ENCODE measurements at places on chromosomes 1 and 21.

DNA sequence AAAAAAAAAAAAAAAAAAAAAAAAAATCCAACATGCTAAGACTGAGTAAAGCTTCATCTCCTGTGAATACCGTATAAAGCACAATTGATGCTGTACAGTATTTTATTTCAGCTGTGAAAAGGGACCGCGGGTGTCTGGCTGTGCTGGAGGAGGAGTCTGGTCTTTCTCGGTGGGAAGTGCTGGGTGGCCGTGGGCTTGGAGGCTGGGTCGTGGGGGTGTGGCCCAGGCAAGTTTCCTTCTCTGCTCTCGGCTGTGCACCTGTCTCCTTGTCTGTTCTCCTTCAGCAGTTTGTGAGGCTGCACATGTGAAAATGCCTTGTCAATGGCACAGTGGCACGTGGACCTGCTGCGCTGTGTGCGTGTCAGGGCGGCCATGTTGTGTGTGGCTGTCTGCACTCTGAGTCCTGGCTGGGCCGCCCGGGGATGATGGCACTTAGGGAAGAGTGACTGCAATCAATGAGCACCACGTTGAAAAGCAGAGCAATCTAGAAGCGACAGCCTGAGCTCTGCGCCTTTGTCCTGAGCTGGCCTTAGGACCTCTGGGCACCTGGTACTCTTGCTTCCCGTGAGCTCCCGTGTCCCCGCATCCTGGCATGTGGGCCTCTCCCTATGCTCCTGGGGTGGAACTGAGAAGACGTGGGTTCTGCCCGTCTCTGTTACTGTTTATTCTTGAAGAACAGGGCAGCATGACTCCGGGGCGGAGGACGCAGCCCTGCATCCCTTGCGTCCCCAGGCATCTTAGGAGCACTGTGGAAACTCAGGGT, 14.5 kb downstream of the AGPAT3 start:
- DNase-seq: no peak

GRCh38 chr1:236992449-236992848, 11.8 kb downstream of the MT1HL1 start:
- no peak for DNase-seq

DNA sequence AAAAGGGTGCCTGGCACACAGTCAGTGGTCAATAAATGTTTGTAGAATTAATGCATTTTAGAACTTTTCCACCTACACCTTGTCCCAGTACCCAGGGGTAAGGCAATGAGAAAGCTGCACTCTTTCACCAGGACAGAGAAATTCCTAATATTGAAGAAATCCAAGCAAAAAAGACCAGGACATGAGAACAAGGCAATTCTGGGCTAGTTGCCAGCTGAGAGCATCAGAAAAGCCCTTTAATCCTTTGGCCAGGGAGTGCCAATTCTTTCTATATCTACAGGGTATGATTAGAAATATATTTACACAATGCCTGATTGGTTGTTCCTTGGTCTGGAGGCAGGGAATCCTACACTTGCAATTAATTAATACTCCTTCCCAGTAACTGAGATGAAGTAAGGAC, 492.4 kb upstream of the NFIA start:
- no peak for DNase-seq

DNA sequence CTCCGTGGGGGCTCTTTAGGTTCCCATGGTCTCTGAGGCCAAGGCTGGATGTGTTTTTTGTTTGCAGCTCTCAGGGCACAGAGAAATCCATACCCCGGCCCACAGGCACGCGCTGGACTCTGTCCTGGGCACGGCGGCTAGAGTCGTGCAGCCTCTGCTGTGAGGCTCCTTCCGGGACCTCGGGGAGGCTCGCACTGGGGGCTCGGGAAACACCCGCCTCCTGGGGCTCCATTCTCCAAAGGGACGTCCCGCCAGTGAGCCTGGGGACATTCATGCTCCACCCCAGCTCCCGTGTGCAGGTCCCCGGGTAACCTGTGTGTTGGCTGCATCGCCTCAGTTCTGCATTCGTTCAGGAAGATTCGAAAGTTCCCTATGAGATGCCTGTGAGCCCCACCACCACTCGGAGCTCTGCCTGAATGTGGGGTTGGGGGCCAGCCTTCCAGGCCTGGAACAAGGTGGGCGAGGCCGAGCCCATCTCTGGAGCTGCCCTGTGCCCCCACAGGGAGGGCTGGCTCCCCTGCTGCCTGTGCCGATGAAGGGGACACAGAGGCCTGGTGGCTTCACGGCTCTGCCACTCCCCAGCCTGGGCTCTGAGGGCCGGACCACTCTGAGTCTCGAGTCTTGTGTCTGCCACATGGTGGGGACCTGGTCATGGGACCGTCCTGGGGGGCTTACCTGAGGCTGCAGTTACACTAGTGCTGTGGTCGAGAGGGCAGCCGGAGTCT, 182.0 kb upstream of the ARHGEF16 start:
- no peak for DNase-seq

DNA sequence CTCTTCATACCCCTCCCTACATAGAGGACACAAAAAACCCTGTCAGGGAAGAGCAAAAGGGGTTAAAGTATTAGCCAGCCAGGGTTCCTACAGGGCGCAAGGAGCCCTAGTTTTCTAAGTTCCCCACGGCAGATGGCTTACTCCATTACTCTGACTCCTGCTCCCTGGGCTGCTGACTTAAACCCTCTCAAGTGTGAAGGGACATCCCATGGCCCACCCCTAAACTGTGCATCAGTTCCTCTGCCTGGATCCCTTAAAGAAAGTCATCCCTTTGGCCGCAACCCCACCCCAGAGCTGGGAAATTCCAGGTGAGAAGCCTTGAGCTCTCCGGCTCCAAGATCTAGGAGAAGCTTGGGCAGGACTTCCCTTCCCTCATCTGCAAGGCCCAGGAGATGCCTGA, 236.0 kb downstream of the TOMM20 start:
- no peak for DNase-seq

DNA sequence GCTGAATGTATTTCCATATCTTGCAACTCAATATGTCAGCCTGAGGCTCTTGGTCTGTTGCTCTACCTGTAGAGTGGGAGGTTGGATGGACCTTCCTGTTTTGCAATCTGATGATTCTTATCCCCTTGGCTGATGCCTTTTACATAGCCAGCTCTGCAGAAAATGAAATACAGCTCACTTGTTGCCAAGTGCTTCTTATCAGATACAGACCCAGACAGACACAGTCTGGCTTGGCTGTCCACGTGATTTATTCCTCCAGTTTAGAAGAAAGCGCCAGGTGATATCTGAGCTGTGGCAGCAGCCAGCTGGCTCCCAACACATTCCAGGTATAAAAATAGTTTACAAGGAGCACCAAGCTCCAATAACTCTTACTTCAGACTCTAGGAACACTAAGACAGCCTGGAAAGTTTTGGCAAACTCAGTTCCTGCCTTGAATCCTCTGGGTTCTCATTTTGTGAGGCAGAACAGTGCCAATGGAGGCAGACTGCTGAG, 479.2 kb upstream of the USP24 start:
- DNase-seq: no peak

- peak; percentile 67 for DNase-seq
Observed at GRCh38 chr21:41428847-41429246, 2.8 kb downstream of the MX1 start.

DNA sequence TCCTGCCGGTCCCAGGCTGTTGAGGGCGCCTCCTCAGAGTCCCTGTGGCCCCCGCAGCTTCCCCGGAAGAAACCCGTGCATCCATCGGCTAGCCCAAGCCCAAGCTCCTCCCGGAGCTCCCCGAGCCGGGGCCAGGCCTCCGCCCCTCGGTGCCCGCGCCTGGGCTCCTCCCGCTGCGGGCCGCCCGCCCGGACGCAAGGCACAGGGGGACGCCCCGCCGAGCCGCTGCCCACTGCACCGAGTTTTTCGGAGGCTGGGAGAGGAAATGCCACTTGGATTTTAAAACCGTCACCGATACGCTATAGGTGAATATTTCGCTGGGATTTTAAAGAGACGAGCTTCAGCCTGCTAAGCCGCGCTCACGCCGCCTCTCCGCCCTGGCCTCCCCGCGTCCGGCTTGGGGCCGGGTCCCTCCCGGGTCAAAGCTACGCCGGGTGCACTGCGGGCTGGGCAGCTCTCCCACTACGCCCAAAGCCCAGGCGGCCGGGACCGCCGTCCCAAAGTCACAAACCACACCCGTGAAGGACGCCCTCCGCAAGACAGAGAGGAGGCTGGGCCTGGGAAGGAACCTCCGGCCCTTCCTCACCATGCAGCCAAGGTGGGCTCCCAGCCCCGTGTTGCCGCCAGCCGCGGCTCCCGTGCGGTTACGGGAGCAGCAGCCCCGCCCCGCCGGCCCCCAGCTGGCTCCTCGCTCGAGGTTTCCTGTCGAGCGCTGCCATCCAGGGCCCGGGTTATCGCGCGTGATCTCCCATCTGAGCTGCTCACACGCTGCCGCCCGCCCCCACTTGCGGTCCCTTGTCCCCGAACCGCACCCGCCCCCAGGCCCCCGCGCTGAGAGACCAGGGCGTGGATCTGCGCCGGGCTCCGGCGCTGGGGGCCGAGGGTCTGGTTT, 63.2 kb downstream of the CD247 start:
- DNase-seq: no peak

DNA sequence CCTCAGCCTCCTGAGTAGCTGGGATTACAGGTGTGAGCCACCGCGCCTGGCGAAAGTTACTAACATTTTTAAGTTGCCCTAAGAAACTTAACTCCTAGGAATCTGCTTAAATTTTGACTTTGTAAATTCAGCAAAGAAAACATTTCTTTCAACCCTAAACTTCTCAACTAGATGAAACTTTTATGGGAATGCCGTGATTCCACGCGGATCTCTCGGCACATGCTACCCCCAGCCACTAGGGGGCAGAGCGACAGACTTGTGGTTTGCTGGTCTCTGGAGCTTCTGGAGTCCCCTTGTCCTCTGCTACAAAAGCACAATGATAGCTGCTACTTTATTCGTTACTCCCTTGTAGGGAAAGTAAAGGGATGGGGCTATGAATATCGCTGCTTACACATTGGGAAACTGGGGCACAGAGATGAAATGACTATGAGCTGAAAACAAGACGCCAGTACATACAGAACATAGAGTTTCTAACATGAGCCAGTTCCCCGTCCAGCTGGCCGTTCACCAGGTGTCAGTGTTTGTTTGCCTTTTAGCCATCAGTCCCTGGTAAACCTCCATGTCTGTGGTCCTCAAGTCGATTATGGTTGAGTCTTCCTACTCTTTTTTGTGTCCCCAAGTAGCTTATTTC, 114.7 kb downstream of the PBX1 start:
- DNase-seq: no peak

DNA sequence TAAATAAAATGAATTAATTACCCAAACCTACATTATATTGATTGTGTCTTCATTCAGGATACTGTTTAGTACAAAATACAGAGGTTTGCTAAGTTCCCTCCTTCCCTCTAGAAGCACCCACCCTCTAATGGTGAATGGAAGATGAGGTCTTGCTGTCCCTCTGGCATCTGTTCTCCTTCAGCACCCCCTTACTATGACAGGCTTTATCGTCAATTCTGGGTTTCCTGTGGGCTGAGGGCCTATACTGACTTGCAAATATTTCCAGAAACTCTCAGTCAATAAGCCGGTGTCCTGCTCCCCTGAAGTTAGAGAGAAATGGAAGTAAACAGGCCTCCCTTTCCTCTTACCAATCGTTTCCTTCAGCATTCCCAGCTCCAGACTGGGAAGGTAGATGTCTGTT, 13.2 kb downstream of the LAX1 start:
- no peak for DNase-seq

GRCh38 chr21:40474513-40474912, 372.4 kb downstream of the DSCAM start:
- no peak for DNase-seq

- no peak for DNase-seq
Observed at GRCh38 chr1:182217967-182218366, 156.5 kb upstream of the ZNF648 start.

- peak; percentile 16 for DNase-seq
Observed at GRCh38 chr1:210321131-210321530, 7.6 kb upstream of the HHAT start.

GRCh38 chr21:30479259-30479658, 908 bp downstream of the KRTAP19-1 start:
- DNase-seq: no peak

DNA sequence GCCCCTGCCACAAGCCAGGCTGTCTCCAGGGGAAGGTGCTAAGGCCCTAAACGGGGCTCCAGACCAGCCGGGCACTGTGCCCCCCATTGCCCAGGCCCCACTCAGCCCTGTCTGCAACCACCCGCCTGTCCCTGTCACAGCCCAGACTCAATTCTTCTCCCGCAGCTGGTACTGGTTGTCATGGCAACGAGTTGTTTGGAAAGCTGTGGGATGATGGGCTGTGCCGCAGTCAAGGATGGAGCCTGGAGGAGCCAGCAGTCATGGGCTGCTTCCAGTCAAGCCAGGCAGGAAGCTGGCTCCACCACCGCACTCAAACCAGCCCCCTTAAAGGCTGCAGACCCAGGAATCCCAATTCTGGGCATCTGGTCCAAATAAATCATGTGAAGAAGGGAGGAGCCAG, 4.2 kb downstream of the SPOCD1 start:
- DNase-seq: peak; percentile 92

DNA sequence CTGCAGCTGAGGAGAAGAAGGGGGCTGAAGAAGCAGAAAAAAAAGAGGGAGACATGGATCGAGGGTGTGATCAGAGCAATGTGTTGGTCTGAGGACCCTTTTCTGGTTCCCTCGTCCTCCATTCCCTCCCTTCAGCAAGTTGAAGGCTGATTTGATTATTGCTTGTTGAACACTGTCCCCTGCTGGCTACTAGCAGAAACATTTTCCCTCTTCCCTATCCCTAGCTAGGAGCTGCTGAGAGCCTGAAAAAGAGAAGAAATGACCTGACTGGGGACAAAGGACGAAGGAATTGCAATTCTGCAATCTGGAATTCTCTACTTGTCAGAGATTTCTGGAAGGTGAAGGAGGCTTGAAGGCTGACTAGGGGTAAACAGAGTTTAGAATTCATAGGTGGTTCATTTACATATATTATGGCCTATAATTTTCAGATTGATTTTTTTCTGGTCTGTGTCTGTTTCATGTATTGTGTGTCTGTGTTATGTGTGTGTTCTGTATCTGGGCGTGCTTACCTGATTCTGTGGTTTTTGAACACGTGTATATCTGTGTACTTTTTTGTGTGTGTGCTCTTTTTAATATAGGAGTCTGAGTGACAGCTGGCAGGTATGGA, 9.8 kb downstream of the NHLH1 start:
- no peak for DNase-seq

Measured in vagina (tissue), 2 donors.